ENCODE measurements at places on chromosomes 12 and 14.

GRCh38 chr14:40936861-40937260, 669.8 kb upstream of the LRFN5 start:
- DNase-seq: no peak

GRCh38 chr14:24816011-24816928, 182.3 kb upstream of the GZMB start:
- DNase-seq: no peak

GRCh38 chr14:69037790-69038454, 58.8 kb upstream of the ACTN1 start:
- no peak for DNase-seq

GRCh38 chr14:104933746-104934733, 9.4 kb downstream of the PLD4 start:
- no peak for DNase-seq

- DNase-seq: no peak
Measured at GRCh38 chr14:44567997-44568396, 60.9 kb upstream of the FSCB start.

DNA sequence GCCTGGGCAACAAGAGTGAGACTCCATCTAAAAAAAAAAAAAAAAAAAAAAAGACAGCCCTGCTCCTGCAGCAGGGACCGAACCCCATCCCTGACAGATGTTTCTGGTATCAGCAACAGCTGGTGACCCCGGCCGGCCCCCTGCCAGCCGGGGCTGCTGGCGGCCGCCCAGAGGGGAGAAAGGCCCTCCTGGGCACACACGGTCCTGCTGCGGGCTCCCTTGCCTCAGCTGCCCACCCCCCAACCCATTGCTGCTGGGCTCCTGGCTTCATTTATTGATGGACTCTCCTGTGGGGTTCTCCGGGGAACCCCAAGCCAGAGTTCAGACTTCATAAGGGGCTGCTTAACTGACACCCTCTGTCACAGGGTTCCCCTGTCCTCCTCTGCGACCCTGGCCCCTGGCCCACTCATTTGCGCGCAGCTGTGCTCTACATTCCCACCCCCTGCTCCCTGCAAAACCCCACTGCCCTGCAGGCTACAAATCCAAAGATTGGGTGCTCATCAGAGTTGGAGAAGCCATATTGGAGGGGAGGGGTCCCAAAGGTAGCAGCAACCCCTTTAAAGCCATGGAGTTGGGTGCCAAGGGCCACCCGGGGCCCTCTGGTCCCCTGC, 103.6 kb upstream of the RTL1 start:
- no peak for DNase-seq

GRCh38 chr14:78709795-78710557, 539.8 kb downstream of the NRXN3 start:
- DNase-seq: no peak

DNA sequence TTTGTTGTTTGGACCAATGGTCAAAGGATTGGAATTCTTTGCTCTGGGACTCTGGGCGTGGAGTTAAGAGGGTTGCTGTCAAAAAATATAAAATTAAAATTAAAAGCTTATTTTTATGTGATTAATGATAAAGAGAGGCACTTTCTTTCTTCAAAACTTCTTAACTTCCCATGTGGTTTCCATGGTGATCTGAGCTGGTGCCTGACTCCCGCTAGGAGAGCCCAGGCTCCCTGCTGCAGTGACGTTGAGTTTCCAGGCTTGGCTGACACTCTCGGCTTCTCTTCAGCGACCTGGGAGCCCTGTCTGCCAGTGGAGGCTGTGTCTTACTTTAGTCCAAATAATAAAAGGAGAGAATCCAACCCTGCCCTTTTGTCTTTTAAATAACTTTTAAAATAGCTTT, 84.4 kb downstream of the GALC start:
- no peak for DNase-seq

DNA sequence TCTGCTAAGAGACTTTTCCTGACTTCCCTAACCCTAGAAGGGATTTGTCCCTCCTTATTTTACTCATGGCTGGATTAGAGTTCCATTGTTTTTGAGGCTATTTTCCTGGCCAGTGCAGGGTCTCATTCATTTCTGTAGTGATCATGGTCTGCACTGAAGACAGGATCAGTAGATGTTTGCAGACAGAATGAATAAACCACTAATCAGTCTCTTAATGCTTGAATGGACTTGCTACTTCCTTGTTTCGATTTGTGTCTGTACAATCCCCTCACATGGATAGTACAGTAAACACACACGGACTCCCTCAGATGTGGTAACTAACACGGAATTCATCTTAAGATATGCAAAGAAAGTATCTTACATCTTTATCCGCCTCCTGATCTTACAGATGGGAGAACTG, 102.6 kb upstream of the PRB2 start:
- DNase-seq: no peak

DNA sequence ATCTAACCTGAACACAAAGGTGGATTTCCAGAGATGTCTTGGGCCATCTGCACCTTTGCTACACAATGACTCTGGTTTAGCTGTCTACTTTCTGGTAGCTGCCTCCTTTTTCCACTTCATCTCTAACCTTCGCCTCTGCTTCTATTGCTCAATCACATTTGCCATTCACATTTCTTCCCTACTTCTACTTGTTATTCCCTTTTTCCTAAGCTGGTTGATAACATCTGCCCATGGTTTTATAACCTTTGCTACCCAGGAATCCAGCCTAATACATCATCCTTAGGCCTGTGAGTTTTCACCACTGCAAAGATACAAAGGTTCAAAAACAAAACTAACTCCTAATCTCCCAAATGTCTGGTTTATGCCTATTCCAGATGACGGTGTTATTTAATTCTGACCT, 13.2 kb downstream of the SPPL3 start:
- no peak for DNase-seq

DNA sequence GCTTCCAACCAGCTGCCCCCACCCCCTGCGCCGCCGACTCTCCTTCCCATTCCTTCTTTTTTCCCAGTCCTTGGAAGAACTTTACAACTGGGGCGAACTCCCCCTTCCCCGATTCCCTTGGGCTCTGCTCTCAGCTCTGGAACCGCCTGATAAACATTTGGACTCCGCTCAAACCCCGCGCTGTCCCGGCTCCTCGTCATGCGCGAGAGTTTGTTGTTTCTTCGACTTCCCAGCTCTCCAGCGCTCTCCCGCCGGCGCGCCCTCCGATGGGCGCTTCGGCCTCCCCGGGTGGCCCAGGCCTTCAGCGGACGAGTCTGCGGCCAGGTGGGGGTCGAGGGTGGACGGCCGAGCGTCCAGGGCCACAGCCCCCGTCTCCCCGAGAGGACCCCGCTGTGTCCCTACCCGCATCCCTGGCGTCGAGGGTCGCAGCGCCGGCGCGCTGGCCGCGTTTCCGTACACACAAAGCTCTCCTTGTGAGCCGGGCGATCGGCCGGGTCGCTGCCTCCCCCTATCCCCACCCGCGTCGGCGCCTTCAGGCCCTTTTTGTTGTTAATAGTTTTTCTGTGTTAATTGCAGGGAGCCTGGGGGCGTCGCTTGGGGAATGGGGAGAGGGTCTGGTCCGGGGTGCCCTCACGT, 847 bp downstream of the MMP14 start:
- DNase-seq: no peak

GRCh38 chr12:48183876-48184548, 568 bp downstream of the CCDC184 start:
- DNase-seq: no peak

DNA sequence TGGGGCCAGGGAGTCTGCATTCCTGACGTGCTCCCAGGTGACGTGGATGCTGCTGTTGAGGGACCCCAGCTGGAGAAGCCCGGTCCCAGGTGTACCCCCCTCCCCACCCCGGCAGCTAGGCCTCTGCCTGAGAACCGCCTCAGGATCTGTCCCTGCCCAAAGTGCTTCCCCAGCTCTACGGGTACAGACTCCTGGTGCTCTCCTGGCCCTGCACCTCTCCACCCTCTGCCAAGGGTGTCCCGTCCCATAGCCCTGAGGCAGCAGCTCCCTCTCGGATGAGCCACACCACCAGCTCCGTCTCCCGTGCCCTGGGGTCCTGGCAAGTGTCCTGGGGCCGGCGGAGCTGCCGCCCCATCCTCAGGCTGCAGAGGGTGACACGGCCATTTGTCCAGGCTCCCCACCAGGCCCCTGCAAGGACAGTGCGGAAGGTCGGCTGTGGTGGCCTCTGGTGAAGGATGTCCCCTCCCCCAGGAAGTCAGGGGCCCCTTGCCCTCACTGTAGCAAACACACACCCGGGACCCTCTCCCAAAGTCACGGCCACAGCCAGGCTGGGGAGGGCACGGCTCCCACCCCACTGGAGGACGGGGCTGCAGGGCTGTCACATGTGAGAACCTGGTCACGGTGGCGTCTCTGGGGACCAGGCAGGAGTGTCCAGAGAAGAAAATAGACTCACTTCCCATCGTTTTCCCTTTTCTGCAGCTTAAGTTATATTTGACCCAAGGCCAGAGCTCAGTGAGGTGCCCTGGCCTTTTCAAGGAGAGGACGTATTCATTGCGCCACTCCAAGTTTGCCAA, 74.4 kb upstream of the FBRSL1 start:
- no peak for DNase-seq

- DNase-seq: no peak
Measured at GRCh38 chr14:64639340-64639821, 64.8 kb upstream of the PLEKHG3 start.

DNA sequence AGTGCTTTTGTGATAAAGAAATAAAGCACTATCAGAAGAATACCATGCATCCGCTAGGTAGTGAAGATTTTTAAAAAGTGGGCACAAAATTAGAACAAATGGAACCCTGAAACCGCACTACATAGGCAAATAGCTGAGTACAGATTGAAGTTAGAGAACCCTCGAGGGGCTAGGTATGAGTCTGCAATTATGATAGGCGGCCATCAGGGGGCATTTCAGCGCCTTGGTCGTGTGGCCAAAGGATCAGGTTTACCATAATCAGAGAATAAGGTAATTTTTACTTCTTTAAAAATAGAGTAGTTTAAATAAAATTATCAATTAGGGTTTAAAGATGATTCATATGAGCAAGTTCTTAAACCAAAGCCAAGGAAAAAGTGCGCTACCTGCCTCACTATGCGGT, 129.8 kb downstream of the TMX1 start:
- no peak for DNase-seq

- DNase-seq: no peak
Measured at GRCh38 chr12:27552886-27553560, 29.0 kb downstream of the PPFIBP1 start.

DNA sequence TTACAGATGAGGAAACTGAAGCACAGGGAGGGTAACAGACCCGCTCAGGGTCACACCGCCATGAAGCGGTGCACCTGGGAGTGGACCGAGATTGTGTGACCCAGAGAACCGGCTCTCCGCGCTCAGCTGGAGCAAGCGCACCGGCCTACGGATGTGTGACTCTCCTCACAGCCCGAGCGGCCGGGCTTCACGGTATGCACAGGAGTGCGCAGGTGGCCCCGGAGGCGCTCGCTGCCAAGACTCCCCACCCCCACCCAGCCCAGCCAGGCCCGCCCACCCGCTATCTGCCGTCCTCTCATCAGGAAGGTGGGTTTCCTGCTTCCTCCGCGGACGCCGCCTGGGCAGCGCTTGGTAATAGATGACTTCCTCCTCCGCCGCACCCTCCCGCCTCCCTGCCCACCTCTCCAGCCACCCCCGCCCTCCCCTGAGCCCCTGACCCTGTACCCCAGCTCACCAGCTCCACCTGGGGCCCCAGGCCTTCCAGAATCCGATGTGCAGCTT, 110.7 kb downstream of the NCOR2 start:
- DNase-seq: no peak

DNA sequence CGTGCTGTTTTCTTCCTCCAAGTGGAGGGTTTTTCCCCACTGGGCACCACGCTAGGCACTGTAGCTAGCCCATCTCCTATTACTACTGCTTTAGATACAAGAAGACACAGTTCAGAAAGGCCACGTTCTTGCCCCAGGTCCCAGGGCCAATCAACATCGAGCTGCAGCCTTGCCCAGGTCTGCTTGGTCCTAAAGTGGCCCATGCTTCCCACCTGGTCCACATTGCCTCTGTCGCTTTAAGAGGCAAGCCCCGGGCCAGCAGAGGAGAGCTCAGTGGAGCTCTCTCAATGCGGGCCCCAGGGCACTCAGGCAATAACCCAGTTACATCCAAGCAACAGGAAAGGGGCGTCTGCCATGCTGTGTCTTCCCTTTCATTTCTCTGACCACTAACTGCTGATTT, 148.1 kb downstream of the CALM1 start:
- no peak for DNase-seq

- DNase-seq: no peak
Measured at GRCh38 chr14:92471919-92472318, 41.7 kb upstream of the RIN3 start.

DNA sequence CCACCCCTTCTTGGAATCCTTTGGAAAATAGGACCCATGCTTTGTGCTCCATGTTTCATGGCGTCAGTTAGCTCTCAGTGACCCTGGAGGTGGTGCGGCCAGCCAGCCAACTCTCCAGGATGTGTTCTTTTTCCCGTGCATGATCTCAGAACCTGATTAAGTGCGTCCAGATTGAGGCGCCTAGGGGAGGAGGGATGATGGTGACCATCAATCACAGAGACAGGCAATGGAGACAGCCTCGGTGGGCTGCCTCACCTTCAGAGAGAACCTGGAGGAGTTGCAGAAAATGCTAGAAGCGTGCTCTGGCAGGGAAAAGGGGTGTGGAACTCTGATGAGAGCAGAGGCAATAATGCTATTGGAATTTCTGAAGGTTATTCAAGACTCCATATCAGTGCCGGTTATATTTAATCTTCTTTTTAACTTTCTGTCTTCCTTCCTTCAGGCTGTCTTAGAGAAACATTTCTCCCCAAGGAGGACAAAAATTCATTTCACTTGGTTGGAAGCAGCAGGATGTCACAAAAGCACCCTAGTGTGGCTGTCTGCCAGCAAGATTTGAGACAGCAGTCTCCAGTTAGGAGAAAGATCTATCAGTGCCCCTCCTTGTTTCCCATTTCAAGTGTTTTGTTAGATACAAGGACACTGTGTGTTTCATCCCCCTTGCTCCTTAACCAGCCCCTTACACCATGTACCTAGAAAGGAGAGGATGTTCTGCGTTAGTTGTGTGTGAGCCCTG, 53.3 kb upstream of the IGF1 start:
- no peak for DNase-seq

- no peak for DNase-seq
Measured at GRCh38 chr12:68237078-68237477, 11.5 kb upstream of the IL26 start.
